T-helper 2 cell treated with Interferon-gamma antibody and Interleukin-4, amounts not matched to agents 5 μg/mL and 100 μg/mL, for 36 hours (primary cell): ENCODE measurements at places on chromosomes 5 and 9.

DNA sequence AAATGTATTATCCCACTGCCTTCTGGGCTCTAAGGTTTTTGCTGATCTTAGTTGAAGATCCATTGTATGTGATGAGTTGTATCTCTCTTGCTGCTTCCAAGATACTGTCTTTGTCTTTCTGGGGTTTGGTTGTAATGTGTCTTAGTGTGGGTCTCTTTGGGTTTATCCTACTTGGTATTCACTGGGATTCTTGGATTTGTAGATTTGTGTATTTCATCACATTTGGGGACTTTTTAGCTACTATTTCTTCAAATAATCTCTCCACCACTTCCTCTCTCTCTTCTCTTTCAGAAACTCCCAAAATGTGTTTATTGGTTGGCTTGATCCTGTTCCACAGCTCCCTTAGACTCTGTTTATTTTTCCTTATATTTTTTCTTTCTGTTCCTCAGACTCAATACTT lies 26.5 kb downstream of the IL31RA start:
- no peak for DNase-seq

DNA sequence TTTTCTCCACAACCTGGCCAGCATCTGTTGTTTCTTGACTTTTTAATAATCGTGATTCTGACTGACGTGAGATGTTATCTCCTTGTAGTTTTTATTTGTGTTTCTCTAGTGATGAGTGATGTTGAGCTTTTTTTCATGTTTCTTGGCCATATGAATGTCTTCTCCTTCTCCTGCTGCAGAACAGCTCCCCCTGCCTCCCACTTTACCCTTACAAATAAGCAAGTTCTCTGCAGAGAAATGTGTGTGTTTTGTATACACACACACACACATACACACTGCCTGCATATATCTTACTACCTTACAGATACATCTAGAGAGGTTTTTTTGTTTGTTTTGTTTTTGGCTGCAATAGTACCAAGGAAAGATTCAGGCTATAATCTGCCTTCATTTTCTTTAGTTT lies 88.7 kb upstream of the PHF24 start:
- no peak for DNase-seq

DNA sequence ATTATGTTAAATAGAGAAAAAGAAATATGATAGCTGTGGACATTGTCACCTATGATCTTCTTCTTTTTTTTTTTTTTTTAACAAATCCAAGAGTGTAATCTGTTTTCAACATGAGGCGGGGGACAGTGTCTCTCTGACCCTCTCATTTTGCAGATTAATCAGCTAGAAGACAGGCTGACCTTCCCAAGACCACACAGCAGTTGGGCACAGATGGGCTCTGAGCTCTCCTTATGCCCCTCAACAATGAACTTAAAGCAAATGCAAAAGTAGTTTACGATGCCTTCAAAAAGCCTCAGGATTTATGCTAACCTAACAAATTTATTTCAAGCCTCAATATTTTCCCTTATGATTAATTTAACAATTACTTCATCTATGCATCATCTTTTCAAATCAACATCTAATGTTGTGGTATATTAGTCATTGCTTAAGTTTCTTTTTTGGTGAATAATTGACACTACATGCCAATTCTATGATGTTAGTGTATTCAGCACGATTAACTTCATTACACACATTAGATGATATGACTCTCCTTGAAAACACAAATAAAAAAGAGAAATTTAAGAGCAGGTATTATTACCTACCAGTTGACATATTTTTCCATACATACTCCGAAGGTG lies 7.4 kb downstream of the NFIL3 start:
- DNase-seq, result no peak

- DNase-seq, result no peak
Measured at GRCh38 chr9:79551994-79552393, 19.8 kb upstream of the TLE4 start.

DNA sequence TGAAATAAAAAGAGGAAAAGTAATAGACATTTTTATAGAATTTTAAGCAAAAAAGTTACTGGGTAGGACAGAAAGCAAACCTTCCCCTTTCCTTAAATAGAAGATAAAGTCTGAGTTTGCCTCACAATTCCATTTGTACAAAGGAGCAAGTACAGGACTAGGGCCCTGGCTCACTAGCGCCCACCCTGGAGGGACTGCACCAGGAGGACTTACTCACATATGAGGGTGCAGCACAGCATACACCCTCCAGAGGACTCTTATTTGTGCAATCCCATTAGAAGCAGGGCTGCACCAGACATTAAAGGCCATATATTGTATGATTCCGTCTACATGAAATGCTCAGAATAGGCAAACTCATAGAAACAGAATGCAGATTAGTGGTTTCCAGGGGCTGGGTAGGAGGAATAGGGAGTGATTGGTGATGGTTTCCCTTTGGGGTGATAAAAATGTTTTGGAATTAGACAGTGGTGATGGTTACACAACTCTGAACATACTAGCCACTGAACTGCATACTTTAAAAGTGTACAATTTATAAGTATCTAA lies 4.5 kb downstream of the REEP5 start:
- DNase-seq, result no peak

DNA sequence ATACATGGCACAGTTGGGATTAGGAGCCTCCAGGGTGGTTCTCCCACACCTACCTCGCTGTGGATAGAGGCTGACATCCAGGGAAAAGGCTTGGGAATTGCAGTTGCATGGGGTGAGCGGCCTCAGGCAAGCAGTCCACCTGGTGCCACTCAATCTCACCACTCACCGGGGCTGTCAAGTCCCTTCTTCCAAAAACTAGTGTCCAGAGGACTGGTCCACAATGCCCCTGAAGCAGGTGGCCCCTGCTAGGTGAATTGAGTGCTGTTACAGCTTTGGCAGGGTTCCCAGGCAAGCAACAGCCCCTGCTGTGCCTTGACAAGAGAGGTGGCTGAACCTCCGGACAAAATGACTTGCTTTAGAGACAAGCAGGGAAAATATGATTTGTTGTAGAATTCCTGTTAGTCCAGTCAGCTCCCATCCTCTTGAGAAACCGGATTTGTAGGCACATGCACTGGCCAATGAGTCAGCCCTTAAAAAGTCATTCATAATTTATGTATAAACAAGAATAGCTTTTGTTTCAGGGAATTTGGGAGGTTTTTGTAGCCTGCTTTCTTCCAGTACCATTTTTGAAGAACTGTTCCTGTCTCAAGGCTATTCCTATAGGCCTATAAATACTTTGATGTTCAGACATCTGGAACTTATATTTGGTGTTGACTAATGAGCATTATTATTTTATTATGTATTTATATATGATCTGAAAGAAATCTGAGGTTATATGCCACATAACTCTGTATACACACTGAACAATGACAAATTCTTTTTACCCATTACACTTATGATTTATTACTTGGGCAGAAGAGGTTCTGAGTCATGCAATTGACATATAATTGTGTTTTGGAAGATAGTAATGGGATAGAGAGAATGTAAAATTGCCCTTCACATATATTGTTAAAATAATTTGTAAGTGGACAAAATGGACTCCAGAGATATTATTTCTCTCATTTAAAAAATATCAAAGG lies 411.1 kb downstream of the ACTL7B start:
- no peak for DNase-seq

DNA sequence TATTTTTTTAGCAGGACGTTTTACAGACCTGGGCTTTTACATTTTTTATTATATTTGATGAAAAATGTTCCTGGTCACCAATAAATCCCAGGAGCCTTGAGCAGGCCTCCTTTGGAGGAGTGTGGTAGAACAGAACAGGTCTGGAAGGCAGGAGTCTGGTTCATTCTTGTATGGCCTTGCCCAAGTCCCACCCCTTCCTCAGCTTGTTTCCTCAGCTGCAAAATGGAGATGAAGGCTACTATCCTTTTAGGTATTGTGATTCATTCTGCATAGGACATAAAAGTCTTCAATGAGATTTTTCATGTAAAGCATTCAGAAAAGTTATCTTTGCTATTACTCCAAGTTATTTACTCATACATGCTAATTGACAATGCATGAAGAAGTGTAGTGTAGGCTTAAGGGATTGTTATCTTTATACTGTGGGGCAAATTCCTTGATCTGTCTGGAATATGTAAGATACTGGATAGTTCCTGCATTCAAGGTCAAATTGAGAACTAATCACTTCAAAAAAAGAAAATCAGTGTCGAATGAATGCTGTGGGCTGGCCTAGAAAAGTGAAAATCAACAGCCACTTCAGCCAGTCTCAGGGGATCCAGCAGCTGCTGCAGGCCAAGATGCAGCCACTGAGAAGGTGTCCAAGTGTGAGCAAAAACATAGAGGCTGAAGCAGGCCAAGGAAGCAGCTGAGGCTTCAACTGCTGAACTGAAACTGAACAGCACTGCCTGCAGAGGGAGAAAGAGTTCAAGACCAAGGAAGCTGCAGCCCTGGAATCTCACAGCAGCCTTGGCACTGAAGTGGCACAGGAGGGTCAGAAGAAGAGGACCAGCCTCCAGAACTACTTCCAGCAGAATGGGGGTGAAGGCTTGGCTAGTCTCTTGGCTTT lies 15.5 kb upstream of the SLC36A3 start:
- DNase-seq, result no peak

GRCh38 chr5:151595411-151595826 lies 4.3 kb upstream of the FAT2 start:
- no peak for DNase-seq
